ENCODE measurements at places on chromosomes 5 and 9.
A peak's percentile ranks its signal among the peaks of the same experiment; 100 is the strongest.

DNA sequence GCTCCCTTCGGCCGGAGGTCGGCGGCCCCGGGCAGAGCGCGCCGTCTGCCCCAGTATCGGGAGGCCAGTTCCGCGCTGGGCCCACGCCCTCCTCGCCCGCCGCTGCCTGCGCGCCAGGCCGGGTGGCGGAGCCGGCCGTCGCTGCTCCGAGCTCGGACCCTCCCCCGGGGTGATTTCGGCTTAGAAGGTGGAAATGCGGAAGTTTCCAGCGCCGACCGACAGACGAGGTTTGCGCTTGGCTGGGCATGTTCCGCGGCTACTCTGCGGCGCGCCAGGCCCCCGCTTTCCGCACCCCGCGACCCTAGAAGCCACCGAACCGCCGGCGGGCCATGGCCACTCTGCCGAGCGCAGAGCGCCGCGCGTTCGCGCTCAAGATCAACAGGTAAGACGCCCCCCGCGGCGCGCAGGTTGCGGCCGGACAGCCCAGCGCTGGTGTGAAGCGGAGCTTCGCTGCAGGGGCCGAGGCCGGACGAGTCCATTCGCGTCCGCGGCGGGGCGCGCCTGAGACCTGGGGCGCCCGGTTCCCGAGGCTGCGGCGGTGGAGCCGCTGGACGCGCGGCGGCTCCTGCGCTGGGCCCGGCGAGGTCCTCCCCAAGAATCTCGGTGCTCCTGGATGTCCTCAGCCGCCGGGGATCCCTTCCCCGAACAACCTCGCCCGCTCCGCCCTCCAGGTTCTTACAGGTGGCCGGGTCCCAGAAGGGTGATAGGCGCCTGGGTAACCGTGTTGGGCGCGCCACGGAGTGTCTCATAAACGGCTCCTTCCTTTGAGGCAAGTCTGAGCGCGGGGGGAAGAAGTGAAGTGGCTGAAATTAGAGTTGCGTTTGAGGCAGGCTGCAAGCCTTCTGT is at the start of gene DOCK8:
TSS of gene DOCK8 (plus strand) at position 218 of the 846 bp plus-strand sequence. CDS start at position 330, 112 bp downstream.
- DNase-seq = peak; percentile 75

DNA sequence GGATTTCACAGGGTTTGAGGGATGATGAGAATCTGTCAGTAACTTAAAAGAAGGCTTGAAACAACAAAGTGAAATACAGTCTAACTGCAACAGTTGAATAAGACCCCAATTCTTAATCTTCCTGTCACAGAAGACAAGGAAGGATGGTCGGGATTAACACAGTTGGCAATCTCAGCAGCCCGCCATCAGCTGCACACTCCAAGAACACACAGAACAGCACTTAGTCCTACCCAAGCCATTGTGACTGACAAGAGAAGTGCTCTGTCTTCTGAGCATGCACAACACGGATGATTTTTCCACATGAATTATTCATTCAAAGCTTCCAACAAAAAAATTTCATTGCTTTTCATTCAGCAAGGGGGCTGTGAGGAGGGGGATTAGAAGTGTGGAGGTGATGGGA is 576.1 kb downstream of the TLE4 start:
- DNase-seq = no peak

- peak; percentile 31 for DNase-seq
Observed at GRCh38 chr9:105007143-105007542, 79.2 kb upstream of the ABCA1 start.

GRCh38 chr9:79242489-79242888 is 329.3 kb upstream of the TLE4 start:
- no peak for DNase-seq

DNA sequence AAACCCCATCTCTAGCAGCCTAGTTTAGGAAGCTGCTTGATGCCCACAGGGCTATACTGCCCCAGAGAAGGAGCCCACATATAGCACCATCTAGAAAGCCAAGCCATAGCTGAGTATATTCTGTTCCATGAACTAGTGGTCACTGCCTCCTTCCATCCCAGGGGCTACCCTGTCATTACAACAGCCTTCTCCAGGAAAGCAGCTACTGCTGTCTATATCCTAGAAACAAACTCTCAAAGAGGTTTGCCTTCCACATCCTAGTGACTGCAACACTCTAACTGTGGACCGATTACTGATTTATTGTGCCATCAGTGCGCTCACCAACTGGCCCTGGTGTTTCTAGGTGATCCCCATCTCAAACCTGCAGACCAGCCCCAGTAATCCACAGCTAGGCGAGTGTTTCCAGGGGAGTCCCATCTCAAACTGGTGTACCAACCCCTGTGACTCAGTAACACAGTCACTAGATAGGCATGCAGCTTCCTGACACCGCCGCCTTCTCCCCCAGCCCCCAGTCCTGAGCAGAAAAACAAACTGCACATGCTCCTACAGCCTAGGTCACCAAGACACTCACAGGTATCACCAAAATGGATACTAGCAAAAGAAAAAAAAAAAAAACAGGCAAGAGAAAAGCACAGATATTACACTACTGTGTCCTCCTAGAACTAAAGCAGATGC is 14.8 kb downstream of the SPTLC1 start:
- DNase-seq = peak; percentile 71

DNA sequence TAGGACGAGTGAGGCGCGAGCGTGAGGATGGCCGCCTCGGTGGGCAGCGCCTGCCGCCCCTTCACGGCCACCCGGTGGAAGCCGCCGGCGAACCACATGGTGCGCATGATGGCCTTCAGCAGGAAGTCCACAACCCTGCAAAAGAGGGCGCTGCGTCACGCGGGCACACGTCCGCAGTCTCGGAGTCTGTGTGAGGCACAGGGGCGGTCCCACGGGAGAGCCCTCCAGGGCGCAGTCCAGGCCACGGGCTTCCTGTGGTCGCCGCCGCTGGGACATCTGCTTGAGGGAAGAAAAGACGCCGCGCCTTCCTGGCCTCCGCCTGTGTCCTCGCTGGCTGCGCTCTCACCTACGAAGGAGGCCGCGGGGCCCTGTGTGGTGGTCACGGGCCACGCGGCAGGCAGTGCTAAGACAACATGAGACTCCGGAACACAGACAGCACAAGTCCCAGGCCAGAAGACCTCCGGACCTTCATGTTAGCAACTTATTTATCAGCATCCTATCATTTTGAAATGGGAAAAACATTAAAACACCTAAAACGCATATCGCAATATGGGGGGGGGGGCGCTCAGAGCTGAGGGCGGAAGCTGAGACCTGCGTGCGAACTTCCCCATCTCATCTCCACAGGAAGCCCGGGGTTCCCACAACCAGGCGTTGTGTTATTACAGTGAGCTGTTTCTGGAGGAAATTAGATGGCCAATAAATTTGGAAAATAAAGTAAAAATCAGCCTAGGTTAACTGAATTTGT is 28.8 kb downstream of the LPCAT1 start:
- peak; percentile 24 for DNase-seq

- DNase-seq = no peak
Observed at GRCh38 chr9:123302348-123303214, 34.2 kb upstream of the STRBP start.

GRCh38 chr9:32218100-32218767 is 166.2 kb upstream of the ACO1 start:
- DNase-seq = no peak

DNA sequence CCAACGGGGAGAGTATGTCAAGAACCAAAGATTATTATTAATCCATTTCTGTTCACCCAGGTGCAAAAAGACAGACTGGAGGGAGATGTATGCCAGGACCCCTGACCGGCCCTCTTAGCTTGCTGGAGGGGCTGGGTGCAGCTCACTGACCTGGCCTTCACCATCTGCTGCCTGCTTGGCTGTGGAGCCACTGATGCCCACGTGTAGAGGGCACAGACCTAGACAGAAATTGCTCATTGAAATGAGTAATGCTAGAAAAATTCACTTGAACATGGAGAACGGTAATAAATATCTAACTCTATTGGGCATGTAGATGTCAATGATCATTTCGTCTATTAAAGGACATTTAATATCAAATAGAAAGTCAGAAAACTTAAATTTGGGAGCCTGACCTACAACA is 58.8 kb upstream of the ERCC6L2 start:
- no peak for DNase-seq

DNA sequence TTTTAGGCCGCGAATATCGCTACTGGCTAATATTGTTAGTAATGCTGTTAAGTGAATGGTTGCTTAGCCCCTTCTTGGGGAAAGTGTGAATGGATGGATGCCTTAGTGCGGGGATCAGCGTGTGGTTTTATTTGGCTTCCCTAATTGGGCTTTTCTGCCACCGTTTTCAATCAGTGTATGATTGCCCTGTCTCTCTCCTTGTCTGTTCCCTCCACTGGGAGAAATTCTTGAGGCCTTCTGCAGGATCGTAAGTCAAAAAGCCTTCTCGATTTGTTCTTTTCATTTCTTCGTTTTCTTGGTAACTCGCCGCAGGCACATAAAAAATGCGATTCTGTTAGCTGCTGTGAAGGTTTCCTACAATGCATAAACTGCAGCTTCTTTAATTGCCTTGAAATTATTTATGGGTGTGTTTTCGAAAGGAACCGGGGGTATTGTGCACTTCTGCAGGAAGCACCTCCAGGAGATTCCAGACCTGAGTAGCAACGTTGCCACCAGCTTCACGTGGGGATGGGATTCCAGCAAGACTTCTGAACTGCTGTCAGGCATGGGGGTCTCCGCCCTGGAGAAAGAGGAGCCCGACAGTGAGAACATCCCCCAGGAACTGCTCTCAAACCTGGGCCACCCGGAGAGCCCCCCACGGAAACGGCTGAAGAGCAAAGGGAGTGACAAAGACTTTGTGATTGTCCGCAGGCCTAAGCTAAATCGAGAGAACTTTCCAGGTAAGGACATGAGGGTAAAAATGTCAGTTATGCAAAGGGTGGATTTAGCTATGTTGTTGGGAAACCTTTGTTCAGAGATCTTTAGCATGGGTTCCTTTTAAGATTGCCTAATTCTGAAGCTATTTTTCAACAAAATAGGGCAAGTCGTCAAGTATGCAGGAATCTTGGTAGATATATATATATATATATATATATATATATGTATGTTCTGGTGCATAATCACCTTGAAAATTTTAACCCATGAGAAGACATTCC is 700 bp downstream of the SKP2 start:
- DNase-seq = peak; percentile 47

- DNase-seq = no peak
Observed at GRCh38 chr5:150787656-150788055, 9.1 kb downstream of the SMIM3 start.

GRCh38 chr5:174151599-174152181 is 106.2 kb downstream of the NSG2 start:
- DNase-seq = no peak

DNA sequence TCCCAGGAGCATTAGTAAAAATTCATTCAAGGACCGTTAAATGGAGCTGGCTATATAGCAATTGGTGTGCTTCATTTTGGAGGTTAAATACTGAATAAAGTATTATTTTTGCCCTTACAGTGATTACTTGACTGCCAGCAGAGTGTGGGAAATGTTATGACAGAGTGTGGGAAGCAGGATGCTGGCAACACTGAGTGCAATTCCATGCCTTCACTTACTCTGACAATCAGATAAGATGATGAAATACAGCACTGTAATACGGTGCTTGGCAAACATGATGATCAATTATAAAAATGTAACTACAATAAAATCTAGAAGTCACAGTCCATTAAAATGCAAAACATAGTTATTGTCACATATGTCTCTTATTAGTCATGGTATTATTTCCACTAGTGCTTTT is 651.3 kb downstream of the PTPRD start:
- no peak for DNase-seq

DNA sequence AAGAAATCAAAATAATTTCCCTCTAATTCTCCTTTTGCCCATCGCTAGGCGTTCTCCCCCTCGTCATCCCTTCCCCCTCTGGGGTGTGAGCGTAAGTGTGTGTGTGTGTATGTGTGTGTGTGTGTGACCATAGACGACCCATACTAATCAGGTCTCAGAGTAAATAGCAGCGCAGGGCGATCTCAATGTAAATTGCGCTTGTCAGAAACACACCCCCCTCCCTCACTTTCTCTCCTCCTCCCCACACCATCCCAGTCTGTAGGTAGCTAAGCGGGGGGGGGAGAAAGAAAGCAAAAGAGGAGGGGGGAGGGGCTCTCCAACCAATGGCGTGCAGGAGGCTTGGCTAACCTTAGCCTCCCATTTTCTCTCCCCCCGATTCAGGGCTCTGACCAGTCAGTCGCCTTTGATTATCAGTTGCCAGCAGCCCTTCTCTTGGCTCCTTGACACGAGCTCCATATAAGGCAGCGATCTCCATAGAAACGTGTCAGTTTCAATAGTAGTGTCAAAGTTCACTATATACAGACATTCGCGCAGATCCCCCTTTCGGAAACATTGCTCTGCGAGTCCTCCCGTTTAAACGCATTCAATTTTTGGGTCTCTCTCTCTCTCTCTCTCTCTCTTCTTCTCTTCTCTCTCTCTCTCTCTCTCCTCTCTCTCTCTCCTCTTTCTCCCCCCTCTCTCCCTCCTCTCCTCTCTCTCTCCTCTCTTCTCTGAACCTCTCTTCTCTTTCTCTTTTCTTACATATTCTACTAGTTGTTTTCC is at the start of gene NR2F1:
TSS of gene NR2F1 (plus strand) at position 546 of the 762 bp plus-strand sequence. CDS start 1,802 bp downstream, outside the sequence.
- peak; percentile 42 for DNase-seq

- DNase-seq = no peak
Observed at GRCh38 chr5:53041071-53041692, 52.0 kb downstream of the ITGA2 start.
